ENCODE measurements at places on chromosomes 5 and 9.

DNA sequence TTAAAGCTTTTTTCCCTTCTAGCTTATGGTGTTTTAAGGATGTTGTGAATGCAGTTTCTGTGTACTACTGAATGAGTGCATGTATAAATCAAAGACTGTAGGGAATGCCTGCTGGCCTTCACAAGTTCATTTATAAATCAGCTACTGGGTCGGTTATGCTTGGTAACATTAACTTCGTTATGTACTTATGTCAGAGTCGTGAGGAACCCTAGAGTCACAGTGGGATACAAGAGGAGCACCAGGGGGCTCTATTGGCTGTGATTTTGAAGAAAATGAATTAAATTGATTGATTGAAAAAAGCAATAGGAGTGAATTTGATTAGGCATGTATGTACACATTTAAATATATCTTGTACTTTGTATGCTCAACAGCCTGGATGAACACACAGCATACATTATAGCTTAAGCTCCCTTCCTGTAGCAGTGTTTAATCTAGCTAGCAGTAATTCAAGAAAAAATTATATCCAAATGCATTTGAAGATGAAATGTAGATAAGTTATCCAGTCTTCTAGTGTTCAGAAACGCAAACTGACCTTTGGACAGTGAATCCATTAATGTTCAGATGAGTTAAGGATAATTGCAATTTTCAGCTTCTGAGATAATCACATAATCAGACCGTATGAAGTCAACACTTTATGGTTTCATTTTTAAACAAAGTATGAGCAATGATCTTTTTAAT is 204.2 kb downstream of the KDM4C start:
- DNase-seq: no peak

GRCh38 chr9:127130661-127131538 is 8.5 kb upstream of the ANGPTL2 start:
- peak; percentile 83 for DNase-seq

GRCh38 chr9:29078063-29078666 is 1504.9 kb upstream of the C9orf72 start:
- peak; percentile 45 for DNase-seq

- DNase-seq: peak; percentile 94
Measured at GRCh38 chr5:95858023-95858461, 35.5 kb upstream of the GLRX start.

DNA sequence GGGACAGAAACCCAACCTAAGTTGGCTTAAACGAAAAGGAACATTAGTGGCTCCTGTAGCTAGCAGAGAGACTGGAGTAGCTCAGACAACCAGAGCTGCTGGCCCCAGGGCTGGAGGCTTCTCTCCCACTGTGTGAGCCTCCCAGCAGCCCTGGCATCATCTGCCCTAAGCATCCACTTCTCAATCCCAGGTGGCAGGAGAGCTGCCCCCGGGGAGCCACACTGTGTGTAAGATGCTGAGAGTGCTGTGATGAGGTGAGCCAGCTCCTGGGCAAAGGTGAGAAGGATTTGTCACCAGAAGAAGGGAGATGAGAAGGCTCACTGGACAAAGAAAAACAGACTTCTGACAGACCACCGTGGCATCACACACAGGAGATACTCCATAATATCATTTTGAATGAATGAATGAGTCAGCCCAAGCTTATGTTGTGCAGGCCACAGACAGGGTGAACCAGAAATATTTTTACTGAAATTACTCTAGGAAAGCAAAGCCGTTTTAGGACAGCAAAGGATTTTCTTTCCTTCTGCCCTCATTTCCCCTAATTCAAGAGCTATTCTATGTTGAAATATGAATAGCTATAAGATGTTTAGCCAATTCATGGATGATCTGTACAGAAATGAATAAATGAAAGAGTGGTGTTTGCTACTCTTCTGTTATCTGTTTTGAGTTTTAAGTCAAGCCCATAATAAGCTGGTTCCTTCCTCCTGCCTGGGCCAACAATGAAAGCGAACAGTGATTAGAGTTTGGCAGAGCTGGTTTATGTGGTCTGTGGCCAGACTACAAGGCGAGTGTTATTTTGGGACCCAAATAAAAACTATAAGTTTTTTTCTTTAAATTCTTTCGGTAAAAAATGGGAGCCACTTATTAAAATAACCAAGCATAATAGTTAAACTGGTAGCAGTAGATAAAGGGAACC is 57.4 kb upstream of the ECM2 start:
- no peak for DNase-seq

DNA sequence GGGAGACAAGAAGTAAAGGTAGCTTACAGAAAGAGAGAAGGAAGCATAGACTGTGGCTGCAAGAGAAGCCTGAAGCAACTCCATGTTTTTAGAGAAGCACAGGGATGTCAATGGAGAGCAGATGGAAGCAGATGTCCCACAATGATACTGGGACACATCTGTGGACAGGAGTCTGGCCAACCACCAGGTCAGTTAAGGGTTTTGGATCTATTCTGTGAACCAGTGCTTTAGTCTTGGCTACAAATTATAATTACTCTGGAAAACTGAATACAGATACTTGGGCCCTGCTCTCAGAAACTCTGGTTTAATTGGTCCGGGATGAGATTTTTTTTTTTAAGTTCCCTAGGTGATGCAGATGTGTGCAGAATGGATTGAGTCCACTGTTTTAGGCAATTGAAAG is 592.8 kb downstream of the CSNK1G3 start:
- DNase-seq: no peak

GRCh38 chr9:115964710-115965347 is 188.8 kb upstream of the PAPPA start:
- DNase-seq: peak; percentile 19

GRCh38 chr9:135392511-135392910 is 87.1 kb upstream of the PPP1R26 start:
- no peak for DNase-seq

DNA sequence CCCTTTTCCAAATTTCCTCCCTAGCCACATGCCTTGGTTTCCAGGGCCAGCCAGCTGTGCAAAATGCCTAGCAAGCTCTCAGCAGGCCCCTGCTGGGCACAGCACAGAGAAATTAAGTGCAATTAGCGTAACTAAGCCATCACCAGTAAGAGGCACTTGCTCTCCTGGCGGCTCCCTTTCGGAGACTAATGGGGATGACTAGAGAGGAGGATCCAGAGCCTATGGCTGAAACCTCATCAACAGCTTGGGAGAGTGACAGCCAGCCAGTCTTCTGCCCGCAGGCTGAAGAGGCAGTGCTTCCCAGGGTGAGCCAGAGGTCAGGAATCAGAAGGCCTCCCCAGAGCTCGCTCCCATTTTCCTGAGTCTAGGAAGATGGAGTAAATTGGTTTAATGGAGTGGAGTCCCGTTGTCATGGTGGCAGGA is 108.4 kb downstream of the KCNIP1 start:
- no peak for DNase-seq

Measured in M059J (cell line).